Pulmonary artery endothelial cell (primary cell): ENCODE measurements at places on chromosomes 3 and 15.

GRCh38 chr3:25074149-25074548 is 353.9 kb upstream of the RARB start:
- no peak for DNase-seq

DNA sequence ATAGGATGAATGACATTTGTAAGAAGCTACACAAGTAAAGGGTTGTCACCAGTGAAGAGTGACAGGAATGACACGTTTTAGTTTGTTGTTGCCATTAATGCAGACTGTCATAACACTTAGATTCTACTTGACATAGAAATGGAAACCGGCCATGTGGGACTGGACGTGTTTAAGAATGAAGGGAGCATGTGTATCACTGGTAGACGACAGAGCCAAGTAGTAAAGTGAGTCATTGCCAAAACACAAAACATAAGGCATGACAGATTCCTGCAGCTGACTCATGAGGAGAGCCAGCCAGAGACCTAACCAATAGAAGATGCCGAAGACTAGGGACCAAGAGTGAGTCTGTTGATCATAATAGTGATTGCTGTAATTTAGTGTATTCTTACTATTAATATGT is 106.2 kb upstream of the PLAAT1 start:
- DNase-seq = peak; percentile 5

GRCh38 chr15:62914461-62915079 is 128.0 kb upstream of the TPM1 start:
- DNase-seq = no peak

DNA sequence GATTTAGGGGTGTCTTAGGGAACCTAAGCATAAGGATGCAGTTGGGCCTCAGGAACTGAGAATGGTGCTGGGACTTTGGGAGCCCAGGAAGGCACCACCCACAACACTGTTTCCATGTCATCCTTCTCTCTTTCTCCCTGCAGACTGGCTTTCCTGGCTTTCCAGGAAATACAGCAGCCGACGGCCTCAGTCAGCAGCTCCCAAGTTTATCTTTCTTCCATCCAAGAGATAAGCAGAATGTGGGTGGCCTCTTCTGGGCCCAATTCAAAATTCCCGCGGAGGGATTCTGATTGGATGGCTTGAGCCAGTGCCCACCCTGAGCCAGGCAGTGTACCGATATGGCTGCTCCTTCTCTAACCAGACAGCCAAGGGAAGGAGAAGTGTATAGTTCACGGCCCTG is 4.5 kb upstream of the CLN6 start:
- no peak for DNase-seq

DNA sequence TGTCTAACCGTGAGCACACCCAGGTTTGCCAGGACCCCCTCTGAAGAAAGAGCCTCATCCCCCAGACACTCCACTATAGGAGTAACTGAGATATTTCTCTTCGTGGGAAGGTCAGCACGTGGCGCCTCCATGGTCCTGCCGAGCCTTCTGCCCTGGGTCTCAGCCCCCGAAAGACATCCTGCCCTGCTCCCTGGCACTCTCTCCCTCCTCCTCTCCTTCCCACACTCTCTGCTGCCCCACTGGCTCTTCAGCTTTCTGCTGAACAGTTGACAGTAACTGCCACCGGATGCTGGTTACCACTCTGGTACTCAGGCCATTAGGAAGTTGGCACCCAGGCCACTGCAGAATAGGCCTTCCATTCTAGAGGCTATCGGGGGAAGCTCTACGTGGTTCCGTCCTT is 185.2 kb downstream of the UACA start:
- no peak for DNase-seq

DNA sequence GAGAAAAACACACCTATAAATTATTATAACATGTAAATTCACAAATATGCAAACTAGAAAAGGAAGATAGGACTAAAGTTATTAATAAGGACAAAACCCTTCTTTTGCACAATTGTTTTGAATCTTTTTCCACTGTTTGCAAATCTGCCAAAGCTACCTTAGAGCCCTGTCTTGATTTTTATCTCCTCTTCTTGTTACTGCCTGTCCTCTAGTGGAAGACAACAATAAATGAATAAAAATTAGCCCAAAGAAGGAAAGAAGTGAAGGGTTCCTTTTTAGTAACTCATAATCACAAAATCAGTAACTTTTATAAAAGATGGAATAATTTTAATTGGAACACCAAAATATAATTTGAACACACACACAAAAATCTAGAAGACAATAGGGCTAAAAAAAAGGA is 2.7 kb downstream of the CD200R1 start:
- no peak for DNase-seq

DNA sequence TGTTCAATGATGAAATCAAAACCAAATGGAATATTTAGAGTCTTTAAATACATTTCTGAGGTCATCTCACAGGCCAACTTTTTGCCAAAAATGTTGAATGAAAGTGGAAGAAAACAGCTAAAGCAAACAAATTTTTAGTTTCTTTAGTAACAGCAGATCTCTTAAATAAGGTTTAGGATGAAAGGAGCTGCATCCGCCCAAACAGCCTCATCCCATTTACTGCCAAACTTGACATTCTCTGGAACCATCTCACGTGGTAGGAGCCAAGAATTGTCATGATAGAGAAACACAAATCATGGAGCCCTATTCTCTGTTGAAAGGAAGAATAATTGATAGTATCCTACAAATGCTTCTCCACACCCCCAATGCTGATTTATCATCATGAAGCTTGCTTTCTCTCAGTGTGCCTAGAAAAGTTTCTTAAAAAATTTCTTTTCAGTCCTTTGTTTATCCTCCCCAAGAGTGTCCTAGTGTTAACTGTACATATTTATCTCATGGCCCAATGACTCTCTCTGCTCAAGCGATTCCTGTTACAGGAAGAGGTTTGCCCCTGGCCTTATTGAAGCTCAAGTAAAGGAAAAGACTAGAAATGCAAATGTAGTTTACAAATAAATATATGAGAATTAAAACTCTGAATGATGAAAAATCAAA is 23.4 kb downstream of the SLC9A9 start:
- DNase-seq = no peak

- DNase-seq = no peak
Observed at GRCh38 chr3:197752107-197752506, 2.4 kb downstream of the FYTTD1 start.

DNA sequence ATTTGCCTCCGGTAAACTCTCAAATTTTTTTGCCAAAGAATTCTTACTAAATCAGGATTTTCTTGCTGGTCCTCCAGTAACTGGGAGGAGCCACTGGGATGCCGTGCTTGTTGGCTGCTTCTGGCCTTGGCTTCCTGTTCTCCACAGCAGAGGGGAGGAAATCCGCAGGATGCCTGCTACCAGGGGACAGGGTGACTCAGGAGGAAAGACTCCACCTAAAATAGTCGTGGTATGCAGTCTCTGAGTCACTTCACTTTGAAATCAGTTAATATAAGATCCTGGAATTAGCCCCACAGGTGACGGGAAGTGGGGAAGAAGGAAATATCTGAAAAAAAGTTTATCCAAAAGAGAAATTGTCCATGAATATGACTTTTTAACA is 6.5 kb upstream of the TM4SF18 start:
- DNase-seq = peak; percentile 100

DNA sequence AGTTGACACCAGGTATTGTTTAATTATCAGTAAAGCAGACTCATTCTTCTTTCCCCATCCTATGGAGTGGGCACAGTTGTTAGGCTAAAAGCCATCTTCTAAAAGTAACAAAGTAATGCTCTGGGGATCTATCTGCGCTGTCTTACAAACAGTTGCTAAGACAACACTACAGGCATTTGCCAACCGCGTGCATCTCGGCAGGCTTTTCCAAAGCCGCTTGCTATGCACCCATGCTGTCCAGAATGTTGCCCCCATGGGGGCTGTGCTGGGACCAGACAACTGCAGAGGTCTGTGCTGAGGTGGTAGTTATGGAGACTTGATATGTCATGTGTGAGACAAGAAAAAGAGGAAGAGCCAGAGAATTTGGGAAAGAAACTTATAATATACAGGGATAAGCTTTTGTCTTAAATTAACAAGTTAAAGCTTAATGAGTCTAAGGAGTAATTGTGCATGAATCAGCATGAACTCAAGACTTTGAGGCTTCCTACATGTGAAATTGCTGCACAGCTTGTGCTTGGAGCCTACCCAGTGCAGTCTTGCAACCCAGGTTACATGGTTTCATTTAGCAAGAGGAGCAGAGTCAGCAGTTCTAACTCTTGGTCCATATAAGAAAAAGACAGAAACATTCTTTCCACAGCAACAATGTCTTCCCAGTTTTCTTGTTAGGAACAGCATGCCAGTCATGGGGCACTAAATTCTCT is 38.9 kb upstream of the DCLK3 start:
- no peak for DNase-seq

- DNase-seq = no peak
Observed at GRCh38 chr3:71461114-71461513, 122.4 kb downstream of the FOXP1 start.

- no peak for DNase-seq
Observed at GRCh38 chr3:157475921-157476414, 27.2 kb downstream of the VEPH1 start.

- DNase-seq = no peak
Observed at GRCh38 chr3:18438586-18438985, 13.4 kb upstream of the SATB1 start.

GRCh38 chr3:123525433-123525832 is 59.4 kb downstream of the HACD2 start:
- DNase-seq = no peak

DNA sequence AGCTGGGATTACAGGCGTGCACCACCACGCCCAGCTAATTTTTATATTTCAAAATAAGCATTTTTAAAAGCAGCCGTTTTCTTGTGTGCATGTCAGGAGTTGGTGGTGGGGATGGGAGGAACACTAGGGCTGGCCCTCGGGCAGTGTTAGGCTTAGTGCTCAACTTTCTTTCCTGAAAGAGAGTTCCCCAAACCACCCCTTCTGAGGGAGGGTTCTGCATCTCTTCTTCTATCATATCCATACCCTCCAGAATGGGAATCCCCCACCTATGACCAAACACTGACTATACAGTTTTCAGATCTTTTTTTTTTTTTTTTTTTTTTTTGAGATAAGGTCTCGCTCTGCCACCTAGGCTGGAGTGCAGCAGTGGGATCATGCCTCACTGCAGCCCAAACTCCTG is 12.5 kb downstream of the PFKFB4 start:
- DNase-seq = no peak

DNA sequence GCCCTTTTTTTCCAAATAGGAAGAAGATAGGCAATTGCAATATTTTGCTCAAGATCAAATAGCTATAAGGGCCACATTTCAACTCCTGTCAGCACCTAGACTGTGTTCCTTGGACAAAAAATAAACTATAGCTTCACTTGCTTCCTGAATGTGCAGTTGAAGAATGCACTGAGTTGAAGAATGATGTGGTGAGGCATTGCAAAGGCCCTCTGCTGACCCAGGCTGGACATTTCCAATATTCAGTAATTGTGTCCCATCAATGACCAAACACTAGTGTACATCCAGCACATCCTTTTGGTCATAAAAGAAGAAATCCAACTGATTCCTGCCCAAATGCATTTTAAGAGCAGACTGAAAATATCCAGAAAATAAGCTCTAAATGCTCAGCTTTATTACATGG is 424.8 kb upstream of the TGFBR2 start:
- DNase-seq = no peak

GRCh38 chr3:36428445-36428844 is 48.1 kb downstream of the STAC start:
- no peak for DNase-seq

DNA sequence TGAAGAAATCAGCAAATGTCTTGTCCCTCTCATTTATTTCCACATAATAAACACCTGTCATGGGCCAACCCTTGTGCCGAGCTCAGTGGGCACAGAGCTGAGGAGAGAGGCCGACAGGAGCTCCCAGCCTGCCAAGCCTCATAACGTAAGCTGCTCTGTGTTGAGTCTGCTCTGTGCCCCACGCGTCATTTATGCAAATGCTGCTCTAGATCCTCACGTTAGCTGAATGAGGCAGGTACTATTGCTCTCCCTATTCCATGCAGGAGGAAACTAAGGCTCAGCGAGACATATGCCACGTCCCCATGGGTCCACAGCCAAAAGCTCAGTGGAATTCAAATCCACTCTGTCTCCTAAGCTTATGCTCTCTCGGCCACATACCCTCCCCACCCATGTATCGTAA is 41.5 kb downstream of the EFCAB12 start:
- no peak for DNase-seq

DNA sequence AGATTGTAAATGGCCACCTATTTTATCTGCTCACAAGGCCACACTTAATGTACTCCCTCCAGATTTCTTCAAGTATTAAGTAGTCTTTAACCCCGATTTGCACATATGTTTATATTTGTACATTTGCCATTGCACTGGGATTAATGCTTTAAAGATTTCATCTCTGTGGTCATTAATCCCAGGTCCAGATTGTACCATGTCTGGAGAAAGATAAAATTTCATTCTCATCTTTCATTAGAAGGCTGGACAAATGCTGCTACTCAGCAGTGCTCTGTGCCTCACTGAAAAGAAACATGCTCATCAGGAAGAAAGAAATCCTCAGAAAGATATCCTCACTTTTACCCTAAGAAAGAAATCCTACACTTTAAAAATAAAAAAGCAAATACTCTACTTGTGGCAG is 62.5 kb upstream of the LRRC3B start:
- no peak for DNase-seq

GRCh38 chr15:40940296-40940801 is 11.2 kb downstream of the DLL4 start:
- peak; percentile 62 for DNase-seq

- DNase-seq = no peak
Observed at GRCh38 chr3:95352471-95352870, 1289.6 kb downstream of the NSUN3 start.

DNA sequence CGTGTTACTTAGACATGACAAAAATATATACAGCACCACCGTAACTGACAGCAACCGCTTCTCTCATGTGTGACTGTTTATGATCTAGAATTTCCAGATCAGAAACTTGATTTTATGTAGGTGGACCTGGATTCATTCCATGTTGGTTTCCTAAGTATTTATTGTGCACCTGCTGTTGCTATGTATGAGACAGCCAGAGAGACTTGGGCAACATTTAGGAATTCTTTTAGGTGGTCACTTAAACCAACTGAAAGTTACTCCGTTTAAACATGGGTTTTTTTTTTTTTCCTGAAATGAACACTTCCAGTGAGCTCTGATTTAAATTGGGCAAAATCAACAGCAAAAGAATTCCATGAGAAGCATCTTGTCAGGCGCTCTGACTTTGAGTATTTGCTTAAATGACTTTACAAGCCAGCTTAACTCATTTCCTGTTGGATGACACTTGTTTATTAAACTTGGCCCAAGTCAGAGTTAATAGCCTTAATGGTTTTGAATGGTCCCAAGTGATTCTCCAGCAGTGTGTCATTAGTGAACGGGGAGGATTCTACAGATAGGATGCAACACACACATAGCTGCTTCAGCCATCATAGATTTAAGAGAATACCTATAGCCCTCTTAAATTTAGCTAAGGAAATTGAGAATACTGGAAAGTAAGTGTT is 31.8 kb downstream of the MITF start:
- no peak for DNase-seq

- no peak for DNase-seq
Observed at GRCh38 chr15:31341496-31342195, 15.0 kb downstream of the KLF13 start.

- no peak for DNase-seq
Observed at GRCh38 chr3:56748663-56749231, 53.0 kb downstream of the ARHGEF3 start.
